Uterus (tissue), 4 donors: ENCODE measurements at places on chromosomes 1 and 21. TPM values are rescaled to one million over a fixed set of nuclear protein-coding genes. Genes with fewer than 3 reads are reported as not detected.
A peak's percentile ranks its signal among the peaks of the same experiment; 100 is the strongest.

DNA sequence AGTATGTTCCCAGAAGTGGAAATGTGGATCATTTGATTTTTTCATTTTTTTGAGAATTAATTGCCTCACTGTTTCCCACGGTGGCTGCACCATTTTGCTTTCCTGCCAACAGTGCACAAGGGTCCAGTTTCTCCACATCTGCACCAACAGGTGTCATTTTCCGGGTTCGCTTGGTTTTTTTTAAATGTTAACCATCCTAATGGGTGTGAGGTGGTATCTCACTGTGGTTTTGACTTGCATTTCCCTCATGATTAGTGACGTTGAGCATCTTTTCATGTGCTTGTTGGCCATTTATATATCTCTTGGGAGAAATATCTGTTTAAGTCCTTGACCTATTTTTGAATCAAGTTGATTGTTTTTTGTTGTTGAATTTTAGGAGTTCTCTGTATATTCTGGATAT is 3.0 kb downstream of the COL6A2 start:
- no peak for DNase-seq

GRCh38 chr1:220810179-220810653 is 23.5 kb downstream of the MTARC1 start:
- DNase-seq, result peak; percentile 76

DNA sequence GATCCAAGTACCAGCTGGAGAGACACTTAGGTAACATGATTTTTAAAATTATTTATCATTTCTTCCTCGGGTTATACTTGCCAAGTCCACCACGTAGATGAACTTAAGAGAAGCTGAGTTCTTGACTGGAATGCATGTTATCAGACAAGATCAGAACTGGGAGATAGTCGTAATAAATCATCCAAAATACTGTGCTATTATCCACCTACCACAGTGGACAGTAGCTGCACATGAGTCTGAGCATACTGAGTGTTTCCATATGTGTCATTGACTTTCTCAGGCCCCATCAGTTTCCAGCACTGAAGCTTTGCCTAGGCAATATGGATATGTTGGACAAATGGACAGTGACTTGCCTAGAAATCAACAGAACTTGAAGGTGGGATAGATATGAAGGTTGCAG is 77.9 kb upstream of the RRP15 start:
- no peak for DNase-seq

- no peak for DNase-seq
Measured at GRCh38 chr1:33177996-33178540, 3.8 kb downstream of the TRIM62 start.

FCRL4 gene
- not detected for total RNA-seq

DNA sequence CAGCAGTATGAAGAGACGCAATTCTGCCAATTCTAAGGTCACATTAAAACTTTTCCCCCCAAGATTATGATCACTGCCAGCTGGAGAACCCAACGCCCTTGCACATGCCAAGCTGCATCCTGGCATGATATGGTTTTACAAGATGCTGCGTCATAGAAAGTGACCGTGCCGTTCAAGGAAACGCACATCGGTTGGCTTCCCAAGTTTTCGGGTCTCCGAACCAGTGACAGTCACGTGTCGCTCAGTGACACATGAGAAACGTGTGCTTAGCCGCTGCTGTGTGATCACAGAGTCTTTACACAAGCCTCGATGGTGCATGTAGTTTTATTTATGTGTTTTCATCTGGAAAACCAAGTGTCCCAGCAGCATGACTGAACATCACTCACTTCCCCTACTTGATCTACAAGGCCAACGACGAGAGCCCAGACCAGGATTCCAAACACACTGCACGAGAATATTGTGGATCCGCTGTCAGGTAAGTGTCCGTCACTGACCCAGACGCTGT is 7.4 kb downstream of the SMIM1 start:
- DNase-seq, result no peak
